Vein endothelial cell (primary cell): ENCODE measurements at places on chromosomes 7 and 10. TPM values are rescaled to one million over a fixed set of nuclear protein-coding genes. Genes with fewer than 3 reads are reported as not detected.

The ANKRD1 gene
- 528 and 752 TPM in 2 replicates for total RNA-seq

The HMX2 gene
- not detected in 2 replicates for total RNA-seq

The TMEM178B gene
- total RNA-seq: under 0.01 TPM in 1 of 2 replicates, not detected in the other

The ELN gene
- 0.29 and 22.5 TPM in 2 replicates for total RNA-seq

The EPDR1 gene
- total RNA-seq: 1.3 and 3.2 TPM in 2 replicates

The ETV1 gene
- 8.8 and 15.1 TPM in 2 replicates for total RNA-seq

The RHOBTB1 gene
- total RNA-seq: 45.6 and 51.6 TPM in 2 replicates

The GPC2 gene
- 5.3 and 6.5 TPM in 2 replicates for total RNA-seq

The ZNF273 gene
- 3.6 and 5.6 TPM in 2 replicates for total RNA-seq

The FZD1 gene
- total RNA-seq: 7.2 and 7.8 TPM in 2 replicates

The IGF2BP3 gene
- total RNA-seq: 111 and 128 TPM in 2 replicates

The PGAM2 gene
- not detected in 2 replicates for total RNA-seq

The TCTN3 gene
- total RNA-seq: 28.7 and 32.6 TPM in 2 replicates

The JAKMIP3 gene
- total RNA-seq: 0.10 TPM in 1 of 2 replicates, not detected in the other

The SYT15B gene
- 0.19 and 0.65 TPM in 2 replicates for total RNA-seq

The RNF32 gene
- under 0.01 TPM in 1 of 2 replicates, not detected in the other for total RNA-seq

The RHEB gene
- 50.0 and 61.7 TPM in 2 replicates for total RNA-seq

The HBP1 gene
- 105 and 111 TPM in 2 replicates for total RNA-seq

The EGR2 gene
- total RNA-seq: 0.10 and 0.33 TPM in 2 replicates

The ZNF722 gene
- not detected in 2 replicates for total RNA-seq

The FAM24B gene
- total RNA-seq: 5.4 and 5.6 TPM in 2 replicates

The AGR3 gene
- not detected in 2 replicates for total RNA-seq

The IFIT5 gene
- 3.6 and 12.6 TPM in 2 replicates for total RNA-seq

The TCF7L2 gene
- total RNA-seq: 5.7 and 9.8 TPM in 2 replicates

The ADAM22 gene
- total RNA-seq: 0.33 and 0.86 TPM in 2 replicates

The POP7 gene
- 39.2 and 43.6 TPM in 2 replicates for total RNA-seq

The DNAH11 gene
- total RNA-seq: 1.3 and 5.3 TPM in 2 replicates

The SCART1 gene
- 1.3 and 1.6 TPM in 2 replicates for total RNA-seq

The SPDYE16 gene
- under 0.01 TPM in 1 of 2 replicates, not detected in the other for total RNA-seq

The NUTM2B gene
- total RNA-seq: 0.10 and 0.33 TPM in 2 replicates

The IFIT1B gene
- total RNA-seq: not detected in 2 replicates

The BUD23 gene
- total RNA-seq: 34.0 and 35.4 TPM in 2 replicates

The TMEM72 gene
- total RNA-seq: not detected in 2 replicates

The ZNF786 gene
- 6.2 and 7.5 TPM in 2 replicates for total RNA-seq

The METTL27 gene
- 0.98 TPM in 1 of 2 replicates, not detected in the other for total RNA-seq

The WASL gene
- total RNA-seq: 19.6 and 23.0 TPM in 2 replicates

The BUB3 gene
- 146 and 203 TPM in 2 replicates for total RNA-seq

The PTPN20 gene
- total RNA-seq: 0.19 and 0.33 TPM in 2 replicates

The NRBF2 gene
- total RNA-seq: 20.9 and 23.4 TPM in 2 replicates
